ENCODE measurements at places on chromosomes 4 and X. TPM values are rescaled to one million over a fixed set of nuclear protein-coding genes. Genes with fewer than 3 reads are reported as not detected.

Gene FOXO4
- 8.4 TPM for total RNA-seq

Gene SOD3
- not detected for total RNA-seq

Gene NPY1R
- total RNA-seq, result not detected

Gene FGF16
- total RNA-seq, result not detected

Gene DIAPH2
- 12.9 TPM for total RNA-seq

Gene PLP1
- not detected for total RNA-seq

Gene AVPR2
- total RNA-seq, result not detected

Gene NAP1L3
- 0.68 TPM for total RNA-seq

Gene AKAP4
- not detected for total RNA-seq

Gene GLRA3
- total RNA-seq, result not detected

Gene GABRE
- not detected for total RNA-seq

Gene GPC3
- total RNA-seq, result 0.59 TPM

Gene MFAP3L
- 0.18 TPM for total RNA-seq

Gene FGB
- total RNA-seq, result not detected

Gene NAT8L
- total RNA-seq, result 2.0 TPM

Gene EXOC1L
- not detected for total RNA-seq

Gene TMEM187
- total RNA-seq, result 5.9 TPM

Gene ETDB
- not detected for total RNA-seq

Gene SPATA18
- 0.09 TPM for total RNA-seq

Gene GAGE12E
- not detected for total RNA-seq

Gene DNAAF6
- not detected for total RNA-seq

Gene SOWAHD
- 2.2 TPM for total RNA-seq

Gene PPEF1
- total RNA-seq, result not detected

Gene FGFRL1
- total RNA-seq, result 15.1 TPM

Gene HMGN5
- 2.3 TPM for total RNA-seq

Gene SMIM9
- not detected for total RNA-seq

Gene PARM1
- not detected for total RNA-seq

Gene PNMA6E
- not detected for total RNA-seq

Gene ERCC6L
- 10.8 TPM for total RNA-seq

Gene TKTL2
- total RNA-seq, result not detected

Gene UCP1
- not detected for total RNA-seq

Gene KLKB1
- total RNA-seq, result 0.36 TPM

Gene NEUROG2
- total RNA-seq, result not detected

Gene PLP2
- 143 TPM for total RNA-seq

Gene UTP3
- 30.0 TPM for total RNA-seq

Gene TNMD
- not detected for total RNA-seq

Gene DKK2
- not detected for total RNA-seq

Gene GLRB
- not detected for total RNA-seq

Gene DCAF8L2
- not detected for total RNA-seq

Gene SULT1B1
- 4.7 TPM for total RNA-seq

Gene CRMP1
- total RNA-seq, result 0.66 TPM

Gene CFP
- total RNA-seq, result 19.3 TPM

Gene GDPD2
- total RNA-seq, result 0.25 TPM

Gene DMD
- total RNA-seq, result 0.16 TPM

Gene MAGED4B
- total RNA-seq, result 0.45 TPM

Measured in T-helper 2 cell treated with Interferon-gamma antibody and Interleukin-4, amounts not matched to agents 100 ng/mL and 5 ng/mL, for 36 hours (primary cell).